ENCODE measurements at places on chromosomes 6 and 20.

DNA sequence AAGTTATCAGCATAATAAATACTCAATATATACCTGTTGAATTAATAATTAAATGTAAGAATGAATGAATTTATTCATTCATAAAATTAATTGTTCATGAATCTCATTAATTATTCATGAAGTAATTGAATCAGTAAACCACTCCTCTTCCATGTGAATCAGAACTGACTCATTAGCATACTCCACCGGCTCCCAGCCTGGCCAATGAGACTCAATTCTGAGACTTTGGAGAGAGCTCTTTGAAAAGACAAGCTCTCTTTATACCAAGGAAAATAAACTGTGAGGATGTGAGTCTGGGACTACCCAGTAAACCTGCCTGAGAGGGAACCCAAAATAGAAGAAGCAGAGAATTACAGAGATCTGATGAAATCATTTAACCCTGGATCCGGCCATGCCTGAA lies 8.4 kb upstream of the SLC2A10 start:
- DNase-seq = no peak

DNA sequence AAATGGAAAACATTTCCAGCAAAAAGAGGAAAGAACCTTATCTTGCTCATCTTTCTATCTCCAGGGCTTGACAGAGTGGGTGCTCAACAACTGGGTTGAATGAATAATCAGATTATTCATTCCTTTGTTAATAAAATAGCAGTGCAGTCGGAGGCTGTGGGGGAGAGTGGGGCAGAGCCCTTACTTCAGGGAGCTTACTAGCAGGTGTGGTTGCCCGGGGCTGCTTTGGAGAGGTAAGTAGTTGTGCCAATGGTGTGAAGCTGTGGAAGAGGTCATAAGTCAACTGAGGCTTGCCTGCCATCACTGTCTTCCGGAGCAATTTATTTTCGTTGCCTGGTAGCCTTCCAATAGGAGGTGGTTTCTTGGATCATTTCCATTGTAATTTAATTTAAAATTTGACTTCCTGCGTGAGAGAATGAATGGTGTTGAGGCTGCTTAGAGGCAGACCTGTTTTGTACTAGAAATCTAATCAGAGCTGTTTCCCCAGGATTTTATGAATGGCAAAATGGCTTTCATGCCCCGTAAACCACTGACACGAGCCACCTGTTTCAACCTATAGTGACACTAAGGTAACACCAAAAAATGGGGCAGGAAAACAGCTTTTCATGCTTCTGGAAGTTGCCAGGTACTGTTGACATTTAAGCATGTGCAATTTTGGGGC lies 51.4 kb downstream of the ZDHHC14 start:
- no peak for DNase-seq

- no peak for DNase-seq
These were observed 159.3 kb upstream of the PLCB4 start for GRCh38 chr20:8909596-8909995.

DNA sequence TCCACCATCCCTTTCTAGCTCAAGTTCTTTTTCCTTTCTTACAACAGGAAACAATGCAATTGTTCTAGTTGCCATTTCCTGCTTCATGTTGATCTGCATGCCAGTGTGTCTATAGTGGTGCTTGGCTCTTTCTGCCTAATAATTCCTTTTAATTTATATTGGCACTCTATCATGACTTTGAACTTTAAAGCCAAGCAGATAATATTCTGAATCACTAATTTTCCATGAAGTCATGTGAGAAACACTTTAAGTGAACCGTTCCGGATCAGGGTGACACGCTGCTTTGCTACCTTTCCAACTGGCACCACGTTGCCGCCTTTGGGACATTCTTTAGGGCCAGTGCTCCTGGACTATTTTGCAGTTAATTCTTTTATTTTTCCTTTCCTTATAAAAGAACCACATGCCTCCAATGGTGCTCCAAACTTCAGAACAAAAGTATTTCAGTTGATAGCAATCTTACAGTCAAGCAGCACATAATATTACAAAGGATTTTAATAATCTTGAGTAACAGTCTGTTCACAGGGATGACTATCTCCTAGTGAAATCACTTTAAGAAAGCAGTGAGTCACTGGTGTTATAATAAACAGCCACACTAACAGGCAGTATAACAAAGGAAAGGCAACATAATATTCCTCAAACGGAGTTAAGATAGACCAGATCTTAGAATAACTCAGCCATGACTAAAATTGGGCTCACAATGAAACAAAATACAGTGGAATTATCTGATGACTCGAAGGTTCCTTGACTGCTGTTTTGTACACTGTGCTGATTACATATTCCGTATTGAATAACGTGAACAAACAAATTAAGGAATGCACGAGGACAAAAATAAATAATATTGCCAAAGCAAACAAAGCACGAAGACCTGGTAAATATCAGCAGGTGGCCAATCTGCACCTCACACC lies 19.0 kb upstream of the BLOC1S5 start:
- peak; percentile 95 for DNase-seq

GRCh38 chr6:34816635-34817301 lies 24.9 kb downstream of the BLTP3A start:
- DNase-seq = no peak

- DNase-seq = peak; percentile 53
These were observed 29.9 kb upstream of the MTRF1L start for GRCh38 chr6:153032255-153032882.

DNA sequence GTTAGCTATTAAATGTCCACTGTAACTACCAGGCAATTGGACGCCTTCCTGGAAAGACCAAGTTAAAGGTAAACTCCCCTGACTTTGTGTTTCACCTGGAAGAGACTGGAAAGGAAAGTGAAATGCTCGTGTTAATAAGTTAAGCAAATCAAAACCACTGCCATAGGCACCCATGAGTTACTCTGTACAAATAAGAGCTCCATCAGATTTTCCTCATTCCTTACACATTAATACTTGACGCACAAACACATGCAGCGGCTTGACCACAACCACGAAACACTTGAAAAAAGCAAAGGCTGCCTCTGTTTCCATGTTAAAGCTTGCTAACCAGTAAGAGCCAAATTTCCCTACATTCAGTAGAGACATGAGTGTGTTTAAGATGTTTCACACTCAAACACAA lies 19.8 kb downstream of the GCM1 start:
- DNase-seq = peak; percentile 5

GRCh38 chr6:158316022-158316421 lies 3.8 kb downstream of the TULP4 start:
- DNase-seq = no peak

- peak; percentile 71 for DNase-seq
These were observed 6.0 kb upstream of the PTGIS start for GRCh38 chr20:49573900-49574416.

All from EH (cell line).